DMS79 treated with DMSO at 0.1 percent for 48 hours (cell line): ENCODE measurements at places on chromosomes 2 and 18.
A peak's percentile ranks its signal among the peaks of the same experiment; 100 is the strongest.

DNA sequence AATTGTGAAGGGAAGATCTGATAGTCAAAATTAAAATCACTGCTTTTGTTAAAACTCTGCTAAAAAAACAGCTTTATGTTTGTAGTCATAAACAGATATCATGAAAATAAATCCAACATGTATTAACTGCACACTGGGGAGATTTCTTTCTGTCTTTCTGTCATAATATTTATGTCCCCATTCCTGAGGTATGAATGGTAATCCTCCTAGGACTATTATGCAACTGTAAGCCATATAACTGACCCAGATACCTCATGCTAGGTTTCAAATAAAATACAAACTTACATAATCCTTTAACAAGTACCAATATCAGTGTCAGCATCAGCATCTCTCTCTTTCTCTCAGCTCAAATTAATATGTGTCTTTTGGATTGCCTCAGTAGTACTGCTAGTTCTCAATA is 18.2 kb downstream of the IFIH1 start:
- DNase-seq: no peak

- no peak for DNase-seq
Measured at GRCh38 chr2:47876912-47877311, 29.4 kb downstream of the FBXO11 start.

- DNase-seq: peak; percentile 51
Measured at GRCh38 chr2:239318790-239319661, 81.8 kb downstream of the HDAC4 start.

DNA sequence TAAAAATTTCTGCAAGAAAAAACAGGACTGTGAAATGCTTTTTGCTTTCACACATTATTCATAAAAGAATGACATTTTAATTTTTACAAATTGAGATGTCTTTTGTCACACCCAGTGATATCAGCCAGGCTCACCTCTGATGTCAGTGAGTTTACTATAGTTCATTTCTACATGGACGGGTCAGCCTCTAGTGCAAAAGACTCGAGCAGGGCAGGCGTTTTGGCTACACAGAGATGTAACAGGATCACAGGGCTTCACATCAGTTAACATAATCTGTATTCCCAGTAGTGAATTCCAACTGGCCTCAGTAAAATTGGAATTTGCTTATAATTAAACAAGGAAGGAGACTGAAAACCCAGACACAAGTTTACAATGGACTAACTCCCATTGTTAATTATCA is 275.6 kb upstream of the ZSWIM2 start:
- no peak for DNase-seq

DNA sequence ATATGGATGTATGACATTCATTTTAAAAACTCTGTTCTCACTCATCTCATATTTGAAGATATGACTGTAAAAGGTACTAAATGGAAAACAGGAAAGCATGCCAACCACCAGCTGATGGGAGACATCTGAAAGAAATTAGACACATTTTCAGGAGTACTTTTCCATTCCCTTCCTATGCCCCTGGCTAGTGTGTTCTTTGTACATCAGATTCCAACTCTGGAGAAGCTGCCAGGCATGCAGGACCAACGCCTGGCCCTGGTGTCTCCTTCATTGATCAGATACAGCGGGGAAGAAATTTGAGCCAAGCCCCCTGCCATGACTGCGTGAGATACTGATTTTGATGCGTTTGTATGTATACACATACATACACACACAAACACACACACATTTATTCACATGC is 599.0 kb upstream of the SYT4 start:
- DNase-seq: no peak

GRCh38 chr18:28248653-28249052 is 71.7 kb upstream of the CDH2 start:
- no peak for DNase-seq

DNA sequence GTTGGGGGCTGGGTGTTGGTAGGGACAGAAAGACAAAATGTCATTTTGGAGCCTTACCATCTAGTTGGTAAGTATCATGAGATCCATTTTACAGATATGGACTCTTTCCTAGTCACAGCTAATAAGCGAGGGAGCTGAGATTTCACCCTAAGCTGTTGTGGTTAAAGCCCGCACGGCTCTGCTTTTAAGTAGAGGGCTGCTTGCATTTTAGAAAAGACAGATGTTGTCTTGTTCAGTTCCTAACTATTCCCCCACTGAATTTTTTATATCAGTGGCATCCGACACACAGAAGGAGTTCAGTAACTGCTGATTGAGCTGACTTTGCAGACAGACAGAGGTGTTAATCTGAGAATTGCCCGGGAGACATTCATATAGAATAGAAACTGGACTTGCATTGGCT is 3.7 kb downstream of the QPCT start:
- DNase-seq: no peak

DNA sequence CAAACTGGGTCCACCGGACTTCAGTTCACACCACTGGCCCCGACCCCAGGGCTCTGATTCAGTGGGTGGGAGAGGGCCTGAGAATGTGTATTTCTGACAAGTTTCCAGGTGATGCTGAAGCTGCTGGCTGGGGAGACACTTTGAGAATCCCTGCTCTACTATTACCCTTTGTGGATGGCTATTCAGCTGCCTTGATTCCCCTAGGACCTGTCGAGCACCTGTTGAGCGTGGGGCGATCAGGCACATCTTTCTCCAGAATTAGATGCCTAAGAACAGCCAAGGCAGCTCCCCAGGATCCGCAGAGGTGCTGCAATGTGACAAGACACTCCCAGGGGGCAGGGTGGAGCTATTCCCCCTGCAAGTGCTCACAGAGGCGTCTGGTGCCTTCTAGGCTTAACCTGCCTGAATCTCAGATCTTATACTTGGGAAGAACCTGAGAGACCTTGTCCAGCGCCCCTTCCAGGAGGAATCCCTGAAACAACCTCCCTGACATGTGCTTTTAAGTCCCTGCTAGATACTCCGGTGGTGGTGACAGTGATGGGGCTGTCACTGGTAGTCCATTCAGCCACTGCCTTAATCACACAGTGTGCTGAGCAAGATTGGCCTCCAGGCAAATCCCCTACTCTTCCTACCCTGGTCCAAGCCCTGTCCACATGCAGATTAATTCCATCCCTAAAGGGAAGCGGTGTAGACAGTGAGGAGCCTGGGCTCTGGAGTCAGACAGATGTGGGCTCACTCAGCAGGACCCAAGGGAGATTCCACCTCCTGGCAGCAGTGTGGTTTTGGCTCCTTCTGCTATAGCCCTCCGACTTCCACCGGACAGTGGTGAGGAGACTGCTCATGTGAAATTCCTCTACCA is 43.4 kb upstream of the OTOF start:
- DNase-seq: no peak

DNA sequence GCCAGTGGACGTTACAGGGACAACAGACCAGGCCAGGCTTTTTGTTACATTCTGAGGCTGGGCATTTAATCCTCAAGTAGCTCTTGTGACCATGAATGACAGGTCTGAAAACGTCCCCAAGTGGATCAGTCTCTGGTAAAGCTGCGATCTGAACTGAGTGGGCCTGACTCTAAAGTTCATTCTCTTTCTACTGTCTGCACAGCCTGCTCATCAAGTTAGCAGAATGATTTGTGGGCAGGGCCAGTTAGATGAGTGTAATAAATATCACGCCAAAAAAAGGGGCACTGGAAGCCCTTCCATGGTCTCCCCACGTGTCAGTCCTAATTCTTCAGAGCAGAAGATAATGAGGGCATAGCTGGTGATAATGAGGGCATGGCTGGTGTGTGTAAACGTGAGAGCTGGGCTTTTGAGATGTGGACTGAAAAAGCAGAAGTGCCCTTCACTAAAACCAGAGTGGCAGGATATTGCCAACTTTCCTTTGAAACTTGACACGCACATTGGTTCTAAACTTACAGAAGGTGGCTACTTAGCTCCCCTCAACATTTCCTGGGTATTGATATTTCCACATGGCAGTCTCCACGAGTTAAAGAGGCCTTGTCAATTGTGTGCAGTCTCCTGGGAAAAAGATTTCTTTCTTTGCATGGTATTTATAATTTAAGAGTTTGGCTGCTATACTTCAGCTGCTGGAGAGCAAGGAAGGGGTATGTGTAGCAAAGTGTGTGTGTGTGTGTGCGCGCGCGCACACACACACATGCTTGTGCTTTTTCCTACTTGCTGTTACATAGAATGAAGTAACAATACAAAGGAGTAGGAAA is 72.7 kb upstream of the LYPD6B start:
- DNase-seq: peak; percentile 96

DNA sequence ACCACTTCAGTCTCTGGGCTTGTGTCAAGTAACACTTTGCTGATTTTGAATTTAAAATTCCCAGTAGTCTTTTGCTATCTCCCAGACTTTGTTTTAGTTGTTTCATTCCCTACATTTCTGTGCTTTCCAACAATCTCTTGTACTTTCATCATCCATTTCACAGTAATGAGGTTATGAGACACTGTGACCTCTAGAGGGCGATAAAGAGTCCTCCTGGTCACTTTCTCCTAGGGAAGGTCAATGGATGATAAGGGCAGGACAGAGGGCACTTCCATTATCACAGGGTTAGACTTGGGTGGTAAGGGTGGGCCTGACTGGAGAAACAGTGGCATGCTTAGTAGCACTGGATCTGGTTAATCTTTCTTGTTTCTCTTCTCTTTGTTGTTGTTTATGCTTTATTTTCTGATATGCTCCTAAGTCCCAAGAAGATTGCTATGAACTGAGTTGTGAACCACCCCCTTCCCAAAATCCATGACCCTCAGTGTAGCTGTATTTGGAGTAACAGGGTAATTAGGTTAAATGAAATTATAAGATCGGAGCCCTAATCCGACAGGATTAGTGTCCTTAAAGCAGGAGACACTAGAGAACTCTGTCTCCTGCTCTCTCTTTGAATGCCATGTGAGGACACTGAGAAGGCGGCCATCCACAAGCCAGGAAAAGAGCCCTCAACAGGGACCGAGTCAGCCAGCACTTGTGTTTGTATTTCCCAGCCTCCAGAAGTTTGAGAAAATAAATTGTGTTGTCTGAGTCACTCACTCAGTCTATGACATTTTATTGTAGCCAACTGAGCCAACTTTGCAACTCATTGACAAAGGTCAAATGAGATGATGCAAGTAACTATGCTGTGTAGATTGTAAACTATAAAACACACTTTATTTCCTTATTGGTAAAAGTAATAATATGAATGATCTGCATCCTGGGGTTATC is 779.2 kb downstream of the CNTNAP5 start:
- DNase-seq: peak; percentile 7

DNA sequence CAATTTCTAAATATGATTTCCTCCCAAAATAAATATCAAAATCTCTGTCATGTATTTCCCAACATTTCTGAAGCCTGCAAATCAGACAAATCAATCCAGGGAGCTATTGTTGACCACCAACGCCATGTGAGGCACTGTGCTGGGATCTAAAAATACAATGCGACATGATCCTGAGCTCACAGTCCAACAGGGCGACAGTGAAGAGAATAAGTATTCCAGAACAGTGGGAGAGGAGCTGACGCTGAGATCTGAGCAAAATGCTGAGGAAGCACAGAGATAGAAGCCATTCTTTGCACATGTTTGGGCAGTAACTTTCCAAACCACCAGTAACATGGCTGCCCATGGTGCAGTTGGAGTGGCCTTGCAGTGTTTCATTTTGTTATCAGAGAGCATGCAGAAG is 412.5 kb downstream of the LRATD1 start:
- DNase-seq: no peak
